Ascending aorta (tissue), 2 donors: ENCODE measurements at places on chromosomes 2 and 18.

GRCh38 chr2:200655918-200656580 lies 70.2 kb downstream of the AOX1 start:
- no peak for DNase-seq

GRCh38 chr18:67731851-67732250 lies 215.3 kb upstream of the DSEL start:
- DNase-seq: no peak

DNA sequence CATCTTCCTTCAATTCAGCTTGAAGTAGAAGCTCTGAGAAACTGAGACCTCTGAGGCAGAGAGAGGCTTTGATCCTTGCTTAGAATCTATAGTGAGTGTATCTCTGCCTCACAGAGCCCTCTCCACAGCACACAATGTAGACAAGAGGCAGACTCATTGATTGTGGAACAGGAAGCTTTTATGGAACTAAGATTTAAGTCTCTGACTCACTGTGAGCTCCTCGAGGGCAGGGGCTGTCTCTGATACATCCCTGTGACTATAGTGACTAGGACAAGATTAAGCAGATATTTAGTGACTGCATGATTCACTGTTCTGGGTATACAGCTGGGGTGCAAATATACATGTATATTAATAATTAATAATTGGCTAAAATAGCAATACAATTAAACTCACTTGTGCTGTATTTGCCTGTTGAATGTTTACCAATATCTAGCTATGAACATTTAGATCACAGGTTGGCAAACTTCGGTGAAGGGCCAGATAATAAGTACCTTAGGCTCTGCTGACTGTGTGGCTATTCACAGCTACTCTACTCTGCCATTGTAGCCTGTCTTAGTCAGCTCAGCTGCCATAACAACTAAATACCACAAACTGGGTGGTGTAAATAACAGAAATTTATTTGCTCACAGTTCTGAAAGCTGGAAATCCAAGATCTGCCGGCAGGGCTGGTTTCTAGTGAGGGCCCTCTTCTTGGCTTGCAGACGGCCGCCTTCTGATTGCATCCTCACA lies 54.4 kb downstream of the ARHGEF4 start:
- no peak for DNase-seq

GRCh38 chr2:123513351-123513750 lies 511.7 kb upstream of the CNTNAP5 start:
- DNase-seq: no peak

GRCh38 chr2:240419271-240419670 lies 16.2 kb upstream of the GPC1 start:
- DNase-seq: no peak
